ENCODE measurements at places on chromosomes 3 and 15. TPM values are rescaled to one million over a fixed set of nuclear protein-coding genes. Genes with fewer than 3 reads are reported as not detected.

CEMIP gene
- not detected for total RNA-seq

ATP8B4 gene
- 10.4 TPM for total RNA-seq

EPB42 gene
- not detected for total RNA-seq

GPR156 gene
- not detected for total RNA-seq

All from activated naive CD4-positive, alpha-beta T cell treated with anti-CD3 and anti-CD28 coated beads, Interleukin-2, amount 50 U/mL, for 72 hours (primary cell).